ENCODE measurements at places on chromosomes 2 and 18.

DNA sequence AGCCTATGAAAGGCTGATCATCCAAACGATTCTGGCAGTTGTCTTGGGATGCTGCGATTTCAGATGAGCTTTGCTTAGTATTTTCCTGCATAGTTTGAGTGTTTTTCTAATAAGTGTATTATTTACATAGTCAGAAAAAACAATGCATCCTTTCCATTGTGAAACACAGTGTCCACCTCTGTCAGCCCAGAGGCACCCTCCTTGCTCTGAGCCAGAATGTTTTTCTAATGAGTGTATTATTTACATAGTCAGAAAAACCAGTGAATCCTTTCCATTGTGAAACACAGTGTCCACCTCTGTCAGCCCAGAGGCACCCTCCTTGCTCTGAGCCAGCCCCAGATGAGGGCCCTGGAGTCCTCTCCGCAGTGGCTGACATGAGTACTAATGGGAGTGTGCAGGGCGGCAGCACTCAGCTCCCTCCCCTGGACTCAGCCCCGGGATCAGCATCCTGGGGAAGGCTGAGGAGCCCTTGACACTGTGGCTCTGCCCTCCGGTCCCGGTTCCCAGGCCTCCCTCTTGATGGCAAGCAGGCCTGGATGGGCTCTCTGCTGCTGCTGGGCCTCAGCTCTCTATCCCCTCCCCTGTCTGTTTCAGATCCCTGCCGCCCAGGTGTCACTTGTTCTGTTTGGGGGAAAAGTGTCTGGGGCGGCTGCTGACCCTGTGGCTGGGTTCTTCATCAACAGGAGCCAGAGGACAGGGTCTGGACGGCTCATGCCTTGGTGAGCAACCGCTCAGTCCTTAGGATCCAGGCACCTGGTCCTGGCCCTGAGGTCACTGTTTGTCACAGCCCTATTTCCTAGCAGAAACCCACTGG, 5.9 kb downstream of the MFSD2B start:
- DNase-seq, result no peak

DNA sequence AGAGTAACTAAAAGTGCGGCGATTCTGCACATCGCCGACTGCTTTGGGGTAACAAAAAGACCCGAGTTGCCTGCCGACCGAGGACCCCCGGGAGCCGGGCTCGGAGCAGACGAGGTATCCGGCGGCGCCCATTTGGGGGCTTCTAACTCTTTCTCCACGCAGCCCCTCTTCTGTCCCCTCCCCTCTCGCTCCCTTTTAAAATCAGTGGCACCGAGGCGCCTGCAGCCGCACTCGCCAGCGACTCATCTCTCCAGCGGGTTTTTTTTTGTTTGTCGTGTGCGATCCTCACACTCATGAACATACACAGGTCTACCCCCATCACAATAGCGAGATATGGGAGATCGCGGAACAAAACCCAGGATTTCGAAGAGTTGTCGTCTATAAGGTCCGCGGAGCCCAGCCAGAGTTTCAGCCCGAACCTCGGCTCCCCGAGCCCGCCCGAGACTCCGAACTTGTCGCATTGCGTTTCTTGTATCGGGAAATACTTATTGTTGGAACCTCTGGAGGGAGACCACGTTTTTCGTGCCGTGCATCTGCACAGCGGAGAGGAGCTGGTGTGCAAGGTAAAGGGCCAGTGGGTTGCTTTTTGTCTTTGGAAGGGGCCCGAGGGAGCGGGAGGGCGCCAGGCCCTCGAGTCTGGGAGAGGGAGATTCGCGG, 1.4 kb downstream of the TRIB2 start:
- DNase-seq, result peak; percentile 45

- no peak for DNase-seq
These were observed 2.3 kb downstream of the OBSL1 start for GRCh38 chr2:219569041-219569440.

GRCh38 chr2:200320344-200320743, 13.9 kb downstream of the SPATS2L start:
- no peak for DNase-seq

DNA sequence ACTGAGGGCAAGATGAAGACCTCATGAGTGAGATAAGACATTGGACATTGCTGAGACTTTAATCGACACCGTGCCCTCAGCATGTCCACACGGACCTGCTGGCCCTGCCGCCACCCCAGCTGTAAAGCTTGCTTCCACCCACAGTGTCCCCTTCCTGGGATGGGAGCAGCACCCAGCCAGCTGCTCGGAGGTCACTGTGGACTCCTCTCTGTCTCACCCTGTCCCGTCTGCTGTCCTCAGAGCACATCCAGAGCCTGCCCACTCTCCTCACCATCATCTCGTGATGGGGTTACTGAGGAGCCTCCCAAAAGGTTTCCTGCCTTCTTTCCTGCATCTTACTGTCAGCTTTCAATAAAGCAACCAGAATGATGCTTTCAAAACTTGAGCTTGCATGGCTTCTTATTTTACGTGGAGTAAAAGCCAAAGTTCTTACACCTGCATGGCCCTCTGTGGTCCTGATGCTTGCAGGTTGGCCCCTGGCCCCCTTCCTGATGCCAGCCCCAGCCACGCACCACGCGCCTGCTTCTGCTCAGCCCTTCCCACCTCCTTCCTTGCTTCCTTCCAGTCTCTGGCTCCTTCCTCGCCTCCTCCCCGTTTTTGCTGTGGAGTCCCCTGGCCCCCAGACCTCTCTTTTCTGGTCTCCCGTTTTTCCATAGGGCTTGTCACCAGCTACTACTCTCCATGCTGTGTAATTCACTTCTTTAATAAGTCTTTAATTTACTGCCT, 67.0 kb downstream of the DGKD start:
- DNase-seq, result peak; percentile 7

DNA sequence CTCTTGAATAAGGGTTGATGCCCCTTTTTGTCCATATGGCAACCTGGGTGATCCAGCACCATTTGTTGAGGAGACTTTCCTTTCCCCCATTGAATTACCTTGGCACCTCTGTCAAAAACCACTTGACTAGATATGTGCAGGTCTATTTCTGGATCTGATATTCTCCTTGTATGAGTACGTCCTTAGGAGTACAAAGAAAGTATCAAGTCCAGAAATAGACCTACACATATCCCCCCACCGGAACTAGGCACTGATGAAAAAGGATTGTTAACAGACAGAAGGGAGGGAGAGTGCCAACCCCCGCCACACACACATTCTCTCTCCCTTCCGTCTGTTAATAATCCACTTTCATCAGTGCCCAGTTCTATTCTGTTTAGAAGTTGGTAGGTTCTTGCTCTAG, 225.0 kb downstream of the TMEM163 start:
- DNase-seq, result no peak

GRCh38 chr2:12741380-12741779, 24.6 kb downstream of the TRIB2 start:
- DNase-seq, result no peak

GRCh38 chr18:52287151-52287550, 52.8 kb upstream of the DCC start:
- no peak for DNase-seq

GRCh38 chr18:75582406-75582821, 154.9 kb upstream of the SMIM21 start:
- no peak for DNase-seq

- no peak for DNase-seq
These were observed 86.9 kb downstream of the VSNL1 start for GRCh38 chr2:17627434-17627833.

DNA sequence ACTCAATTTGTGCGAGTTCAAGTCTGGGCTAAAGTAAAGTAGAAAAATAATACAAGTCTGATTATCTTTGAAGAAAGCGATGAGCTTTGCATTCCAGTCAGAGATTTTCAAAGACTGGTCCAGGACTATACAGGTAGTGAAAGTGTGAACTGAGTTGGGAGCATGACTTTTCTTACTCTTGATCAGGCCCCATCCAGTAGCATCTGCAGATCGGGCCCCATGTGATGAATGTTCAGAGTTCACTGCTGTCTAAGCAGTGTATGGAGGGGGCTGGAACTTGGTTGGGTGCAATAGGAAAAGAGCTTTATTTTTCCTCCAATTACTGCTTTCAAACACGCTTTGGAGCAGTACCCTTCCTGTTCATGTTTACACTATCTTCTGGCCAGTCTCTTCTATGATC, 747.4 kb upstream of the ID2 start:
- DNase-seq, result no peak

GRCh38 chr18:35653392-35654135, 72.0 kb downstream of the GALNT1 start:
- no peak for DNase-seq

- DNase-seq, result no peak
These were observed 26.9 kb downstream of the MAIP1 start for GRCh38 chr2:199982126-199982843.
